ENCODE measurements at places on chromosomes 7 and 10.

DNA sequence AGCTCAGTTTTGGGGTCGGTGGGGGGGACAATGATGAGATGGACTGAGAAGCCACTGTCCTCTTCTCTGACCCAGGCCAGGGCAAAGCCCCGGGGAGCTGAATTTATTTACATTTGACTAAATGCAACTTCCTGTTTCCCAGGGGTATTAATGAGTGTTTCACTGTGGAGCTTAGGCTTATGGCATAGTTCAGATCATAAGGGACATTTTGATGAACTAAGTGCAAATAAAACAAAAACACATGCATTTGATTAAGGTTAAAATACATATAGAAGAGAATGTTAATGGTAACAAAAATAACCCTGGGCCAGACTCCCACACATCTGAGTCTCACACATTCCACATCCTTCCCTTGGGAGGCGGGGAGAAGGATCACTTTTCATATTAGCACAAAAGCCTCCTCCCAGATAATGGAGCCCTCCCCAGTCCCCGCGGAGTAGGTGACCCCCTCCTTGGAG is 320.6 kb downstream of the FRMD4A start:
- no peak for DNase-seq

GRCh38 chr10:93963434-93963833 is 30.3 kb upstream of the PLCE1 start:
- DNase-seq, result no peak

DNA sequence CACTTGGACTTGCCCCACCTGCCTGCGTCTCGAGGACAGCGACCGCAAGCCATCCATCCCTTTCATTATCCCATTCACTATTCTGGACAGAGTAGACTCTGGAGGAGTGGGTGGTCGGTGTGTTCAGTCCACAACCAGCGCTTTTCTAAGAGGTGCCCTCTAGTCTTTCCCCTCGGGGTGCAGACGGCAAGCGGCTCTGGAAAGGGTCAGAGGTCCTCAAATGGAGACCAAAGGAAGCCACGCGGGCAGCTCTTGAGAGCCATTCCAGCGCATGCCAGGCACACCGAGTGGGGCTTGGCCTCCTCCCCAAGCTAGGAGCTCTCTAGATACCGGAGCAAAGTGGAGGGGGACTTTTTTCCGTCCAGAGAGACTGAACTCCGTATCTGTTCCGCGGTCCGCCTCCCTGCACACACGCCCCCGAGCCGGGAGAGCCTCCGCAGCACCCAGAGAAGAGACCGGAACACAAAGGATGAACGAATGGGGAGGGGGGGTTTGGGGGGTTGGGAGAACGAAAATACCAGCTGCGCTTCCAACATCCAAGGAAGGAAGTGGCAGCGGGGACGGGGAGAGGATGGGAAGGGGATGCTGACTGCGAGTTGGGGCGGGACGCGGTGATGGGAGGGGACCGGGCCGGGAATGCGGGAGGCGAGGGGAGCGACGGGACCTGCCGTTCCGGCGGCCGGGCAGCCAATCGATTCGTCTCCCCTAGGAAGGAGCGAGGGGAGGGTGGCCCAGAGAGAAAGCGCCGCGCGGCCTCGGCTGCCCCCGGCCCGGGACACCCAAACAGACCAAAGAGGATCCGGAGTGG is 515 bp downstream of the GSDME start:
- DNase-seq, result no peak

GRCh38 chr7:388023-388960 is 98.3 kb downstream of the FOXL3 start:
- DNase-seq, result no peak

- no peak for DNase-seq
Observed at GRCh38 chr7:24769851-24770250, 12.6 kb upstream of the GSDME start.

- DNase-seq, result no peak
Observed at GRCh38 chr10:26156019-26156418, 60.6 kb upstream of the GAD2 start.

DNA sequence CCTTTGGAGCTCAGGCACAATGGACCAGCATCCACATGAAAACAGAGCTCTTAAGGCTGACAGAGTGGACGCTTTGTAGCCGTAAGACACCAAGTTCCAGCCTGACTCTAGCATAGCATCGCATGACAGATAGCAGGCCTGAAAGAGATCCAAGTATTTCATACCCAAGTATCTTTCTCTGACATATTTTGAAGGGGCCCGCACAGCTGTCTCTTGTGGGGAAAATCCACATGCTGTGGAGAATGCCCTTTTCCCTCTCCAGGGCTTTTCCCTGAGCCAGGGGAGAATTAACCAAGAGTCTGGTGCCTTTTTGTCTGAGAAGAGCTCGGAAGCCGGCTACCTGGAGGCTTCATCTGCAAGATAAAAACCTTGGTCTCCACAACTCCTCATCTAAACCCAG is 51.0 kb downstream of the CFAP46 start:
- no peak for DNase-seq

- DNase-seq, result no peak
Observed at GRCh38 chr7:98559958-98560357, 57.1 kb upstream of the NPTX2 start.

GRCh38 chr7:36045830-36046341 is 107.2 kb upstream of the EEPD1 start:
- no peak for DNase-seq

Measured in GM04503 (cell line).